ENCODE measurements at places on chromosomes 3 and 15.
A peak's percentile ranks its signal among the peaks of the same experiment; 100 is the strongest.

- peak; percentile 32 for DNase-seq
These were observed 57.5 kb upstream of the HACD2 start for GRCh38 chr3:123642182-123642956.

DNA sequence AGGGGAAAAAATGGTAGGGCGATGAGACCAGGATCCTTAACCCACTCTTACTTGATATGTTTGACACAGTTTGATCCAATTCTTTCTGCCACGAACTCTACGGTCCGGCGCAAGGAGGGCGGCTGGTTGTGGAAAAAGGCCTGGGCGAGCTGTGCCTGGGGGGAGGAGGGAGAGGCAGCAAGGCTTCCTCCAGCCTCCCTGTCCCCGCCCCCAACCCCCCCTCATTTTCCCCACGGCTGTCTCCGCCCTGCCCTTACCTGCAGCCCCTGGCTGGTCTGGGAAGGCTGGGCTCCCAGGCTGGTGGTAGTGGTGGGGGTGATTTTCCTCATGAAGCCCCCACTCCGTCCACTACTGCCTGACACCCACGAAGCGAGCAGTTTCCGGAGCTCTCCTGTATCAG lies 8.0 kb downstream of the CDAN1 start:
- DNase-seq = no peak

- DNase-seq = peak; percentile 15
These were observed 604 bp downstream of the KCTD6 start for GRCh38 chr3:58492494-58492905.

GRCh38 chr15:29516929-29517328 lies 247.3 kb upstream of the NSMCE3 start:
- DNase-seq = no peak

DNA sequence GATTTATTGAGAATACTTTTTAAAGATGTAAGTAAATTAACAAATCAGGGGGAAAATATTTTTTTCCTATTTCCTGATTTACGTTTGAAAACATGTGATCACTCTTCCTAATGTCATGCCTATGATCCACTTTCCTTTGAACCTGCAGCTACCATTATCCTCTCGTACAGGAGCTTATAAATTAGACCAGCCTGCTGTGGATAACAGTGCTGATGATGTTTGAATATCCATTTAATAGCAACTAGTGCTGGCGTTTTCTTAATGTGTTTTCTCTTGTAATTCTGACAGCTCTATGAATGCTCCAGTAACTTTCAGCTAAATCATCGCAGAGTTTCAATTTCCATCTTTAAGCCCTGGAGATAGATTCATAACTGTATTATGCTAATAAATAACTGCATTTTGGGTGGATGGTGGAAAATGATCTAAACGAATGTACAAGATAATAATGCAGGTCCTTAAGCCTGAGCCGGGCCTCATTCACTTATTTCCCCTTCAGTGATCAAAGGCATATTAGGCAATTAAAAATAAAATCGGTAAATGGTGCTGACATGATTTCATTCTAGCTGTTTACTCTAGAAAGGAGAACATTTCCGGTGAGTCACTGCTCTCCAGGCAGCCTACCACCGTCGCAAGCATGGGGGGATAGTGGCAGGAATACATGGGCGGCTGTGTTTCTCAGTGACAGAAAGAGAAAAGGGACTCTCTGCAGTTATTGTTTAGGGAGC lies 58.5 kb upstream of the SLC24A5 start:
- DNase-seq = no peak

GRCh38 chr3:24605511-24606028 lies 110.9 kb upstream of the THRB start:
- no peak for DNase-seq

DNA sequence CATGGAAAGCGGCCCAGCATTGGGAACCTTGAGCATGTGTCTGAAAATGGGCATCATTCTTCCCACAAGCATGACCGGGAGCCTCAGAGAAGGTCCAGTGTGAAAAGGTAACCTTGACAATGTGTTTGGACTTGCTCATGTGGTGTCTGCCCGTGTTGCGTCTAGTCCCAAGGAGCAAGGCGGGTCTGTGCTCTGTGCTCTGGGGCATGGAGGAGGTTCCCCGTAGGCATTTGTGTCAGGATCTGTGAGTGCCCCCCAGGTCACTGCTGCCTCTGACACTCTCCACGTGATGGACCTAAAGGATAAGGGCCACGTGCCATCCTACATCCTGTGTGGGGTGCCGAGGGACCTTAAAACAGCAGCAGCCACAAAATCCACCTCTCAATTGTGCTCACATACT lies 44.9 kb downstream of the CHDH start:
- DNase-seq = no peak

DNA sequence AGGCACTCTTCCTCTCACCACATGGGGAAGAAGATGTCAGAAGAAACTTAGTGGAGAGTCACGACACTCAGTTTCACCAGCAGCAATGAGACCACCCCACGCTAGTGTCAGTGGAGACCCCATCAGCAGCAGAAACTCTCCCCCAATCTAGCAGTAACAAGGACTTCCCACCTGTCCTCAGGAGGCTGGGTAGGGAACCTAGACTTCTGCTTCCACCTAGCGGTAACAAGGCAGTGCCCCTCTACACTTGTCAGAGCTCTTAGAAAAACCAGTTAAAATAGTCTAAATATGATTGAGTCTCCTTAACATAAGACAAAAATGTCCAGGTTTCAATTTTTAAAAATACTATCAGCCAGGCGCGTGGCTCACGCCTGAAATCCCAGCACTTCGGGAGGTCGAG lies 57.3 kb downstream of the TRAT1 start:
- no peak for DNase-seq

DNA sequence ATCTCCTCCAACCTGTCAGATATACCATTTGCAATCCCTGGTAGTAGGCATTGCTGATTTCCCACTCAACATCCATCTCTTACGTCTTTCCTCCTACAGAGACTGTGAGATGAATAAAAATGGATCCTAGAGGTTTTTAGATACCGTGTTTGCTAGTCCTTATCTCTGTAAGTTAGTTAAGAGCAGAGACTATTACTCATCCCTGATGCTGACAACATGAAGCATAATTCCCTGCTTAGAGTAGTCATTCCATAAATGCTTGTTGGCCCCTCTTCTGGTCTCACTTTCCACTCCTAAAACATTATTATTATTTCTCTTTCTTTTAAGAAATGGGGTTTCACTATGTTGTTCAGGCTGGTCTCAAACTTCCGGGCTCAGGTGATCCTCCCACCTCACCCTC lies 136.2 kb downstream of the RTP4 start:
- no peak for DNase-seq

DNA sequence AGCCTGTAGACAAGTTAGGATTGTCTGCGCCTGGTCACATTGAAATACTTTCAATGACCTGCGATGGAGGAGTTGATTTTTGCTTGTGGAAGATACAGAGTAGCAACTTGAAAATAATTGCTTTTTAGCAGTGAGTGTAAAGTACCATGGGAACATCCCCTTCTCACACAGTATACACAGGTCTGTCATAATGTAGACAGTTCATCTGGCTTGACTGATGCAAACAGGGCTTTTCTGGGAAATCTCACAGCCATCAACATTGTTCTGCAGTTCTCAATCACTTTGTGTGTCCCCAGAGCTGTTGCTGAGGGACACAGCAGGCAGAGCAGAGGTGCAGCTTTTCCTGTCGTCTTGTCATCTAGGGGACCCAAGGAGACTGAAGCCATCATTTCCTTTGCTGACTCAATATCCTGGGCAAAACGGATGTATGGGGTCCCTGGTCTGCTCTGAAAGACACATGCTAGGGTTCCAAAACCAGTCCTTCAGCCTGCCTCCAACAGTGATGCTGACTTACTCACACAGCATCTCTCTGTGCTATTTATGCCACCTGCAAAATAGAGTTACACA lies 5.3 kb upstream of the REC114 start:
- DNase-seq = no peak

DNA sequence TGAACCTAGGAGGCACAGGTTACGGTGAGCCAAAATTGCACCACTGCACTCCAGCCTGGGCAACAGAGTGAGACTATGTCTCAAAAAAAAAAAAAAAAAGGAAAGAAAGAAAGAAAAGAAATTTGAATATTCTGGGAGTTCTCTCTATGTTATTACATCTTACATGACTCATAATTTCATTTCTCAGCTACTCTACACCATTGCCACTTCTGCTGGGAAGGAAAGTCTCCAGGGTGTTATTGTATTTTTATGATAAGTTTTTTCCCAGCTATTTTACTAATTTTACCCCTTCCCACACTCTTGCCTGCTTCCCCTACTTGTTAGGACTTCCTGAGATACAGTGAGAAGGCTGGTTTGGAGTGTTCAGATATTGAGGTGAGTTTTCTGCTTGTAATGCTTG lies 69.7 kb upstream of the UMPS start:
- no peak for DNase-seq

GRCh38 chr3:6516143-6516542 lies 344.8 kb upstream of the GRM7 start:
- DNase-seq = no peak

- no peak for DNase-seq
These were observed 394.1 kb upstream of the TBL1XR1 start for GRCh38 chr3:177591379-177591778.

- DNase-seq = no peak
These were observed 371.2 kb upstream of the WNT5A start for GRCh38 chr3:55858302-55858701.
